ENCODE measurements at places on chromosomes 2 and 18. TPM values are rescaled to one million over a fixed set of nuclear protein-coding genes. Genes with fewer than 3 reads are reported as not detected.

DNA sequence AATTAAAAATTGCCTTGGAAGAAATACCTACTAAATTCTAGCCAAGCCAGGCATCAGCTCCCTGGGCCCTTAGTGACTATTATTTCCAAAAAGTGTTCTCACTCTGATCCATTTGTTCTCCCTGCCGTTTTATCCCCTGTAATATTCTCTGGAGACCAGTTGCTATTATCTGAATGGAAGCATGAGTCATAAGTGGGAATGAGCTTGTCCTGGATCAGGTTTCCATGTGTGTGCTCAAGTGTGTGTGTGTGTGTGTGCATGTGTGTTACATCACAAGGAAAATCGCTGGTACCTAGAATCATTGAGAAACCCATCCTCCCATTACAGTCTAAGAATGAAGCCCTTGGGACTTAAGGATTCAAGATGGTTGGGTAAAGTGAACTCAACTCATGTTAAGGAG, 130.3 kb upstream of the CXCR4 start:
- H3K27ac ChIP-seq: no peak overlapping the region
- no peaks in the 10 kb centered on the region for H3K36me3 ChIP-seq

GRCh38 chr2:147467441-147467840, 377.4 kb upstream of the ACVR2A start:
- no peaks in the 10 kb centered on the region for H3K27me3 ChIP-seq
- no peak overlapping the region for H3K4me3 ChIP-seq
- H3K27ac ChIP-seq: no peak overlapping the region
- DNase-seq: no peak
- H3K4me1 ChIP-seq: no peaks in the 10 kb centered on the region

The SKOR2 gene
- total RNA-seq: not detected

DNA sequence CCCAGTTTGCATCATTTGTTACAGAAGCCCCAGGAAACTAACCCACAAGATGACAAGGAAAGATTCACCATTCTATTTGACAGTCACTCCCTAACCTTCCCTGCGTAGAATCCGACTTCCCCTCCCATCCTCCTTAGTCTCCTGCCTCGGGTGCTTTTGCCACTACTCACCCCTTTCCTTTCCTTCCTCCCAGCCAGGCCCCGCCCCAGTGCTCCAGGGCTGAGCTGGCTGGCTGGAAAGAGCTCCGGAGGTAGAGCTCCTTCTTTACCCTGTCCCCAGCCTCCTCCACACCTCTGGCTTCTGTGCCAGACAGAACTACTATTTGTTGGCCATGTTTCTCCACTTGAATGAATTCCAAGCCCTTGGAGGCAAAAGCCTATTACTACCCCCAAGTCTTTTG, 317.6 kb upstream of the NCKAP5 start:
- no peak overlapping the region for H3K4me3 ChIP-seq
- peaks cover 8% of the 10 kb centered on the region for H3K4me1 ChIP-seq
- DNase-seq: peak; percentile 40
- H3K36me3 ChIP-seq: no peaks in the 10 kb centered on the region
- no peaks in the 10 kb centered on the region for H3K27me3 ChIP-seq
- no peak overlapping the region for H3K27ac ChIP-seq

GRCh38 chr18:41266616-41267015, 688.4 kb upstream of the PIK3C3 start:
- H3K4me1 ChIP-seq: no peaks in the 10 kb centered on the region
- H3K27ac ChIP-seq: no peak overlapping the region
- H3K36me3 ChIP-seq: no peaks in the 10 kb centered on the region

GRCh38 chr2:190129421-190130199, 67.1 kb upstream of the MSTN start:
- no peaks in the 10 kb centered on the region for H3K27me3 ChIP-seq
- H3K4me3 ChIP-seq: no peak overlapping the region
- no peaks in the 10 kb centered on the region for H3K36me3 ChIP-seq
- no peak for DNase-seq
- H3K4me1 ChIP-seq: peaks cover 7% of the 10 kb centered on the region

The CNDP1 gene
- total RNA-seq: 9.8 TPM

The LRRC30 gene
- not detected for total RNA-seq

The ATP8B1 gene
- 41.5 TPM for total RNA-seq

DNA sequence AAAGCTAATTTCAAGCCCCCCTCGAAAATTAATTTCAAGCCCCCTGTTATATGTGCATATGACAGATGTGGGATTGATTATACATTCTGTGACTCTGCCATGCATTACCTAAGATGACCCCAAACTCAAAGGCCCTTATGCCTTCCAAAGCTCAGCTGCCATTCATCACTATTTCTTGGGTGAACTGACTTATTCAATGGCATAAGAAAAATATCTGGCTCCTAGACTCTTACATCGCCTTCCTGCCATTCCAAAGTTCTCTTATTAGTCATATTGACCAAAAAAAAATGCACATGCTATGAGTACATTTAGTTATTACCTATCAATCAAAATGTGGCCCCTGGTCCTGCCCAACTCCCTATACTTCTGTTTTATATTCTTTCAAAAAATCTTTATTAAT, 291.8 kb upstream of the CHAC2 start:
- no peaks in the 10 kb centered on the region for H3K4me1 ChIP-seq
- H3K27me3 ChIP-seq: no peaks in the 10 kb centered on the region
- H3K4me3 ChIP-seq: no peak overlapping the region
- H3K27ac ChIP-seq: no peak overlapping the region
- no peaks in the 10 kb centered on the region for H3K36me3 ChIP-seq

Data from vagina (tissue), 2 donors.